ENCODE measurements at places on chromosomes 4 and X.

DNA sequence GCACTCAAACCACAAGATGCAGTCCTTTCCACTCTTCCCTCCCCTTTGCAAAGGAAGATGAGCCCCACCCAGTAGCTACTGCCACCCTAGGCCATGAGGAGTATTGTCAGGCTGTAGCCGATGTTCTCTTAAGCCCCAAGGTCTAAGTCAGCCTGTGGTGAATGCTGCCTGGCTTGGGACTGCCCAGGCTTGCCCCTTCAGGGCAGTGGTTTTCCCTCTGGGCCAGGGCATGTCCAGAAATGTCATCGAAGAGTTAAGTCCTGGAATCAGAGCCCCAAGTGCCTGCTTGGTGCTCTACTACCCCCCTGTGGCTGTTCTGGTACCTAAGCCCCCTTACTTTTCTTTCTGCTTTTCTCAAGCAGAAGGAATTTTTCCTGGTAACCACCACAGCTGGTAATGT lies 11.8 kb upstream of the PGK1 start:
- H3K27me3 ChIP-seq, result no peaks in the 10 kb centered on the region
- H3K4me1 ChIP-seq, result no peaks in the 10 kb centered on the region
- no peak overlapping the region for H3K4me3 ChIP-seq
- peak; percentile 57 for ATAC-seq
- peak overlapping the region; percentile 13 for H3K27ac ChIP-seq
- no peaks in the 10 kb centered on the region for H3K36me3 ChIP-seq

DNA sequence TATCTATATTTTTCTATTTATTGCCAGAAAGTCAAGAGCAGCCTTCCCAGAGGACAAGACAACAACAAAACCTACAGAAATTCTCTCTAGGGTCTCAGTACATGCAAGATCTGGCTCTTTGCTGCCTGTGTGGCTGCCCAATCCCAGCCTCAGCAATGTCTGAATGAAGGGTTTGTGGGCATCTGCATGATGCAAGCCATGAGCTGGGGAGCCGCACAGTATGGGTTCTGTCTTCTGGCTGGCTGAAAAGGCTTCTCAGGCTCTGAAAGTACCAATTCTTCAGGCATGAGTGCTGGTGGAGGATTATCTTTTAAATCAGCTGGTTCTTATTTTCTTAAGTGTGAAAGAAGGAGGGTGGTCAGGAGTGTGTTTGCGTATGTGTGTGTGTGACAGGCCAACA lies 104.6 kb downstream of the PDGFRA start:
- H3K36me3 ChIP-seq, result no peaks in the 10 kb centered on the region
- peaks cover 8% of the 10 kb centered on the region for H3K27me3 ChIP-seq
- ATAC-seq, result no peak
- no peaks in the 10 kb centered on the region for H3K4me1 ChIP-seq

GRCh38 chr4:164876700-164877324 lies at the start of gene APELA:
TSS of gene APELA (plus strand) at chr4:164877178. CDS start at chr4:164877332, 154 bp downstream.
- H3K27me3 ChIP-seq, result peaks cover 9% of the 10 kb centered on the region
- no peaks in the 10 kb centered on the region for H3K4me1 ChIP-seq
- ATAC-seq, result no peak
- H3K4me3 ChIP-seq, result no peak within 1 kb of the TSS
- no peak within 1 kb of the TSS for H3K27ac ChIP-seq

DNA sequence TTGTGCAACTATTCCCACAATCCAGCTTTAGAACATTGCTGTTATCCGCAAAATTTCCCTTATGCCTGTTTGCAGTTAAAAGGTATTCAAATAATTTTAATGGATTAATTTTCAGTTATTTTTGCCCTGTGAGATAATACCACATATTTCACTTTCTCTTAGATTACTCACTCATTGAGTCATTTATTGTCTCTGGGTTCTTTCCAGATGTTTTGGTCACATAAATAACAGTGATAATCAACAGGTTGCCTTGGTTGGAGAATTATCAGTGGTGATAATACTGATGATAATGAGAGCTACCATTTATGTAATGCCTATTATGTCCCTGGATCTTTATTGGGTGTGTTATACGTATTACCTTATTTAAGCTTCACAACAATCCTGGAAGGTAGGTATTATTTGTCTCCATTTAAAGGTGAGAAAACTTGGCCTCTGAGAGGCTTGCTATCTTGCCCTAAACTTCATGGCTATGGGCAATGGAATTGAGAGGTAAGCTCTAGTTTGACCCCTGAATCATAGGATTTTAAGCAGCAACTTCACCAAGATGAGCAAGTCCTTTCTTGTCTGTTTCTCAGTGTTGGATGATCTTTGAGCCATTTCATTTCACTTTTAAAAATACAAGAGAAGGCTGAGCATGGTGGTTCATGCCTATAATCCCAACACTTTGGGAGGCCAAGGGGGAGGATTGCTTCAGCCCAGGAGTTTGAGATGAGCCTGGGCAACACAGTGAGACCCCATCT lies 87.4 kb downstream of the KIT start:
- H3K4me3 ChIP-seq, result no peak overlapping the region
- peaks cover 7% of the 10 kb centered on the region for H3K4me1 ChIP-seq
- no peaks in the 10 kb centered on the region for H3K27me3 ChIP-seq
- no peak for ATAC-seq
- H3K36me3 ChIP-seq, result no peaks in the 10 kb centered on the region
- H3K27ac ChIP-seq, result no peak overlapping the region

DNA sequence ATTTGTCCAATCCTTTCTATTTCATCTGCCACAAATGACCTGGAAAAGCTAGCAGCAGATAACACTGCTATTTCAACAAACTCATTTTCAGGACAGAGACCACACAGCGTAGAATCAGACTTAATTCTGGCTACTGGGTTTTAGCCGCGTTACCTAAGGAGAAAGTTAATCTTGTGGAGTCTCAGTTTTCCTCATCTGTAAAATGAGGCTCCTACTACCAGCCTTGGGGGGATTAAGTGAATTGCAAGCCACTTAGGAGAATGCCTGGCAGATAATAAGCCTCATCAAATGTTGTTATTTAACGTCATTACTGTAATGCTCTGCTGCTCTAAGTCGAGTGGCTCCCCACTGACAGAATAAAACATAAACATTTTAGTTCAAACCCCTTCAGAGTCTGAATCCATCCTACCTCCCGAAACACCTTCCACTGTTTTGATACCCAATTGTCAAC lies 1.4 kb downstream of the CCNI start:
- H3K27ac ChIP-seq, result no peak overlapping the region
- no peak for ATAC-seq
- peaks cover 40% of the 10 kb centered on the region for H3K4me1 ChIP-seq
- H3K36me3 ChIP-seq, result peaks cover 26% of the 10 kb centered on the region

DNA sequence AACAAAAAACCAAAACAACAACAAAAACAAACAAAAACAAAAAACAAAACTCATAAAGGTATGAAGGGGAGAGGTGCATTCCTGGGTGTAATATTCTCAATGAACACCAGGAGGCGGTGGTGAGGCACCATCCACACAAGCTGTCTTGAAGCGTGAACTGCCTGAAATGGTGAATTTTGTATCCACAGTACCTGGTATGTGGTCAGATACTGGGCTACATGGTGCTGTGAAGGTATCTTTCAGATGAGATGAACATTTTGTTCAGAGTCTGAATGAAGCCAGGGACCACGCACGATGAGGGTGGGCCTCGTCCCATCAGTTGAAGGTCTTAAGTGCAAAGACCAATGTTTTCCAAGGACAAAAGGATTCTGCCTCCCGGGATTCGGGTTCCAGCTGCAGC lies 58.5 kb downstream of the ASMT start:
- no peaks in the 10 kb centered on the region for H3K27me3 ChIP-seq
- no peak overlapping the region for H3K27ac ChIP-seq
- H3K36me3 ChIP-seq, result peaks cover 28% of the 10 kb centered on the region
- no peaks in the 10 kb centered on the region for H3K4me1 ChIP-seq
- ATAC-seq, result no peak

DNA sequence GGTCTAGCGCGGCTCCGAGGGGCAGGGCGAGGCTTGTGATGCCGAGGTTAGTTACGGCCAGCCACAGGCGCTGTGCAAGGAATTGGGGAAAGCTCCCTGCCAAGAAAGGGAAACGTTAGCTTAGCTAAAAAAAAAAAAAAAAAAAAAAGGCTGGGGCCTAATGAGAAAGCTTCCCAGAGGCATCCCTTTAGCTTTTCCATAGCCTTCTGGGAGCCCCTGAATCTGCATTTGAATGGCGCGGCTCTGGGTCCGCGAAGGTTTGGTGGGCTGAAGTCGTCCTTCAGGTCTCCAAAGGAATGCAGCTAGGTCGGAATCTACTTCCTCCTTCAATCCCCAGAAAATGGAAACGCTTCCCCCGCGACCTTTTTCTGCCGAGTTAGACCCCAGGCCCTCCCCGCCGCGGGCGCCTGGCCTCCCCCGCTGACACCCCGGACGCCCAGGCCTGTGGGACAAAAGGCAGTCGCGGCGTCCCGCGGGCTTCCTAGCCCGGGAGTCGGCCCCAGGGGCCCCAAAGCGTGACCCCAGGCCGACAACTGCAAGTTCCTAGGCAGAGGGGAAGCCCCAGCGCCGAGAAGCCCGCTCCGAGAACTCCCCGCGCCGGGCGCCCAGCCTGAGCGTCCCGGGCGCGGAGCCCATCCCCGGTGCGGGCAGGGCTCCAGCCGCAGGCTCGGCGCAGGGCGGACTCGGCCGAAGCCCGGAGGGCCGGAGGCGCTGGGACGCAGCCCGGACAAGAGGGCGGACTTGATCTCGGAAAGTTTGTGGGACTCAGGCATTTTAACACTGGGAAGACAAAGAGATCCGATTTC lies 605 bp upstream of the FAT1 start:
- no peaks in the 10 kb centered on the region for H3K36me3 ChIP-seq
- ATAC-seq, result no peak
- no peak overlapping the region for H3K4me3 ChIP-seq
- H3K27ac ChIP-seq, result no peak overlapping the region
- peaks cover 35% of the 10 kb centered on the region for H3K27me3 ChIP-seq
- no peaks in the 10 kb centered on the region for H3K4me1 ChIP-seq

DNA sequence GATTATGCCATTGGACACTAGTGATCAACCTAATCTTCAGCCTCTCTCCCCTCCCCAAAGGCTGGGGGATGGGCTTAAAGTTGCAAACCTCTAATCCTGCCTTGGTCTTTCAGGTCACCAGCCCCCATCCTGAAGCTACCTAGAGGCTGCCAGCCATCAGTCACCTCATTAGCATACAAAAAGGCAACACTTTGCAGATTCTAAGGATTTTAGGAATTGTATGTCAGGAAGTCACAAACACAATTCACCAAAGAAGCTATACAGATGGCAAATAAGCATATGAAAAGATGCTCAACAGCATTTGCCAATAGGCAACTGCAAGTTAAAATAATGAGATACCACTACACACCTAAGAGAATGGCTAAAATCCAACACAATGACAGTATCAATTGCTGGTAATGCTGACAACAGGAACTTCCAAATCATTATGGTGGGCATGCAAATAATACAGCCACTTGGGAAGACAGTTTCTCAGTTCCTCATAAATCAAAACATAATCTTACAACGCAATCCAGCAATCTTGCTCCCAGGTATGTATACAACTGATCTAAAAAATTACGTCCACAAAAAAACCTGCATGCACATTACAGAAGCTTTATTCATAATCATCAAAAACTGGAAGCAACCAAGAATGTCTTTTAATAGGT lies 9.0 kb upstream of the PIM2 start:
- no peaks in the 10 kb centered on the region for H3K27me3 ChIP-seq
- H3K27ac ChIP-seq, result no peak overlapping the region
- H3K4me3 ChIP-seq, result no peak overlapping the region
- H3K36me3 ChIP-seq, result peaks cover 22% of the 10 kb centered on the region
- no peak for ATAC-seq

DNA sequence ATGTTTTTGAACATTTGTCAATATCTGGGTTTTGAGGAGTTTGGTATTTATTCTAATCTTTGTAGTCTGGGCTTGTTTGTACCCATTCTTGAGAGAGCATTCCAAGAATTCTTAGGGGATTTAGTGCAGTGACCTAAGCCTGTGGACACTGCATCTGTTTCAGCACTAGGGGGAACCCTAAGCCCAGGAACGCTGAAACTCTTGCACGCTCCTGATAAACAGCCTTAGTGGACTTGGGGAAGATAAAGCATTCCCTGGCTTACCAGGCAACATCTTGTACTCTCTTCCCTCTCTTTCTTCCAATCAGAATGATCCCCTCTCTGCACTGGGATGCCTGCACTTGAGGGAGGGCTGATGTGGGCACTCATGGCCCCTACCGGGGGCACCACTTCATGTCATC lies 654.9 kb upstream of the HTR2C start:
- ATAC-seq, result no peak
- no peak overlapping the region for H3K27ac ChIP-seq
- H3K27me3 ChIP-seq, result no peaks in the 10 kb centered on the region
- H3K4me1 ChIP-seq, result no peaks in the 10 kb centered on the region

DNA sequence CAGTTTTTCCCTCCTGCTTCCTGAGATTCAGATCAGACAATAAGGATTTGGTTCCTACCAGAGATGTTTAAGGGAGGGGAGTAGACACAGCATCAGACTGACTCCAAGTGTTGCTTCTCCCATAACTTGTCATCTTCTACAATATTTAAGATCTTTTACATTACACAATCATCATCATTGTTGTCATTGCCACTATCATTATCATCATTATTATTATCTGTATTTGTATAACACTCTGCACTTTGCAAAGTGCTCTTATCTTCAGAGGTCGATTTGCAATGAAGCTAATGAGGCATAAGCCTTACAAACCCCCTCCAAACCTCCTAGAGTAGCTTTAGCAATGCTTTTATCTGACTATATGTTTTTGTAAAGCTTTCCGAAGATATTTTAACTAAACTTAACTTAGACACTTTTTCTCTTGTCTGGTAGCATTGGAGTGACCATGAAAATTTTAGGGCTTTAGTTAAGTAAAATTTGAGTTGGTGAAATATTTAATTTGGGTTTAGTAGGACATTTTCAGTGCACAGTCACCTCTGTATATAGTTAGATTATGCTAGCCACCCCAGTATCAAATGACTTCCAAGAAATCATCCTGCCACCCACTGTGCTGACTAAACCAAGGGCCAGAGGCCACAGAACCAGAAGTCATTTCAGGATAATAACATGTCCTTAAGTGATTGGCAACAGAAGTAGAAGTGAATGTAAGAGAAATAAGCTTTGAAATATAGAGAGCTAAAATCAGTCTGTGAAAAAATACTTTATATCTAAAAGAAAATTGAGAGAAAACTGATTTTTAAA lies 124.2 kb upstream of the NRK start:
- H3K27me3 ChIP-seq, result no peaks in the 10 kb centered on the region
- ATAC-seq, result no peak
- no peaks in the 10 kb centered on the region for H3K36me3 ChIP-seq

DNA sequence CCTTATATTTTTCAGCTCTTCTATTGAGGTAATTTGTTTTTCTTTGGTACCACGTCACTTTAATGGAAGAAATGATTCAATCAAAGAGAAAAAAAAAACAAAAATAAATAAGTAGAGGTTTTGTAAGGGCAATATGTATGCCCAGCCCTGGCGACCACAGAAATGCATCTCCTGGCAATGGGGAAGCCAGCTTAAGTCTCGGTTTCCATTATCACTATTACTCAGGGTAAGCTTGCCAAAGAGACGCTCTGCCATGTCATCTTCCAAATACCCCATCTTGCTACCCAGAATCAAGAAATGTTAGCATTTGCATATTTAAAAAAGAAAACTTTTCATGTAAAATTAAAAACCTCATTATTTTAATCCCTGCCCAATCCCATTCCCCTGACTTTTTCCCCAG lies 68.8 kb downstream of the FAM47C start:
- no peaks in the 10 kb centered on the region for H3K36me3 ChIP-seq
- no peak overlapping the region for H3K27ac ChIP-seq
- no peaks in the 10 kb centered on the region for H3K27me3 ChIP-seq
- no peak overlapping the region for H3K4me3 ChIP-seq
- no peaks in the 10 kb centered on the region for H3K4me1 ChIP-seq

- H3K27me3 ChIP-seq, result no peaks in the 10 kb centered on the region
- H3K27ac ChIP-seq, result no peak overlapping the region
- H3K36me3 ChIP-seq, result no peaks in the 10 kb centered on the region
- ATAC-seq, result no peak
Observed at GRCh38 chr4:35993606-35994005, 250.7 kb downstream of the ARAP2 start.
